Left colon (tissue), 2 donors: ENCODE measurements at places on chromosomes 4 and X. TPM values are rescaled to one million over a fixed set of nuclear protein-coding genes. Genes with fewer than 3 reads are reported as not detected.

DNA sequence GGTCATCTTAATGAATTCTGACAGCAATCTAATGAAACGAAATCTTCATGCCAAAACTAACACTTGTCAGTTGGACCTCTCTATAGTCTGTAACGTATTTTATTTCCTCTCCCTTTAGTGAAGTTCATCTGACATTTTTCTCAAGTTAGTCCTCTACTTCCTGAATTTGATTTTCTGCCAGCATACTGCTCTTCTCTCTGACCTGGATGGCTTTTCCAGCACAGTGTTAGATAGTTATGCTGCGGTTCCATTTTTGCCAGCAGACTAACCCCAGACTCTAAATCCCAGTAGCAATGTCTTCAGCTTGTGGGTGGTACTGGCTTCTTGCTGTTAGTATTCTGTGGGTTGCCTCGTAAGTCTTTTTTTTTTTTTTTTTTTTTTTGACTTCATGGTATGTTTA, 146.7 kb upstream of the VEGFC start:
- DNase-seq = no peak

- no peak for DNase-seq
These were observed 121.1 kb downstream of the MGST2 start for GRCh38 chr4:139786494-139787354.

- no peak for DNase-seq
These were observed 6.9 kb downstream of the SLC10A7 start for GRCh38 chr4:146514651-146515357.

- no peak for DNase-seq
These were observed 35.5 kb downstream of the DCUN1D4 start for GRCh38 chr4:51878431-51878830.

- DNase-seq = no peak
These were observed 65.7 kb downstream of the TMEM154 start for GRCh38 chr4:152613841-152614721.

- peak; percentile 48 for DNase-seq
These were observed 168.3 kb downstream of the SPRY1 start for GRCh38 chr4:123564758-123565346.

GRCh38 chr4:155072417-155072816, 136.0 kb upstream of the NPY2R start:
- DNase-seq = no peak

DNA sequence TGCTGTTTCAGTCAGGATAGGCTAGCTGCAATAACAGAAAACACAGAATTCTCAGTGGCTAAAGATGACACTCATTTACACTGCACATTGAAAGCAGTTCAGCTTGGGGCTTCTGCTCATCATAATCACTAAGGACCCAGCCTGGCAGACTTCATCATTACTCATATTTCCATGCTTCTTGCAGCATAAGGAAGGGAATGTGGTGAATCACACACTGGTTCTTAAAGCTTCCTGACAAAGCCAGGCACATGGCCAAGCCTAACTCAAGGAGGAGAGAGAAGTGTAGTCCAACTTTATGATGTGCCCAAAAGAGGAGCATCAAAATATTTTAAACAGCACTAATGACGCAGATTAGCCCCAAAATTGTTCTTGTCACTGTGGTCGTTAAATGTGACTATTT, 186.5 kb downstream of the BANK1 start:
- no peak for DNase-seq

GRCh38 chrX:54641530-54641929, 111.5 kb downstream of the GNL3L start:
- no peak for DNase-seq

DNA sequence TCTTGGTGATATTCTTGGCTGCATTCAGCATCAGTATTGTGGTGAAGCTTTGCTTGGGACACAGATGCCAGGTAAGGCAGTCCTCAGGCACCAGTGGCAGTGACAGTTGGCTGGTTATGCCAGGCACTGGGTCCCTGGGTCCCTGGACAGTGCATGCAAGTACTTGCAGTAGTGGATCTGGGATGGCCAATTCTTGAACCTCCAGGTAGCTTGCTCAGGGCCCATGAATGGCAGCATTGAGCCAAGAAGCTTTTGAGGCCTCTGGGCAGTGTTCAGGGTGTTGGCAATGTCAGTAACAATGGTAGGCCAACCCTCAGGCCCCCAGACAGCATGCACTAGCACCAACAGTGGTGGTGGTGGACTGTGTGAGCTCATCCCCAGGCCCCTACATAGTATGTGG, 106.8 kb upstream of the ANXA10 start:
- DNase-seq = no peak

- DNase-seq = no peak
These were observed 452.1 kb upstream of the RPS6KA3 start for GRCh38 chrX:20718592-20719380.

The TCEAL5 gene
- total RNA-seq = not detected

The PPP1R2C gene
- total RNA-seq = not detected

The CHRDL1 gene
- 33.1 TPM for total RNA-seq

The L1CAM gene
- 8.8 TPM for total RNA-seq

The TCEAL9 gene
- 25.6 TPM for total RNA-seq

The CCSER1 gene
- 14.4 TPM for total RNA-seq

The KLB gene
- total RNA-seq = 0.64 TPM

The ATP5ME gene
- 383 TPM for total RNA-seq

The FOXR2 gene
- not detected for total RNA-seq
